ENCODE measurements at places on chromosomes 12 and 14.

- peak; percentile 6 for DNase-seq
Observed at GRCh38 chr14:81625343-81625742, 91.7 kb upstream of the SEL1L start.

GRCh38 chr12:3295646-3296408 lies 195.2 kb upstream of the PRMT8 start:
- no peak for DNase-seq

DNA sequence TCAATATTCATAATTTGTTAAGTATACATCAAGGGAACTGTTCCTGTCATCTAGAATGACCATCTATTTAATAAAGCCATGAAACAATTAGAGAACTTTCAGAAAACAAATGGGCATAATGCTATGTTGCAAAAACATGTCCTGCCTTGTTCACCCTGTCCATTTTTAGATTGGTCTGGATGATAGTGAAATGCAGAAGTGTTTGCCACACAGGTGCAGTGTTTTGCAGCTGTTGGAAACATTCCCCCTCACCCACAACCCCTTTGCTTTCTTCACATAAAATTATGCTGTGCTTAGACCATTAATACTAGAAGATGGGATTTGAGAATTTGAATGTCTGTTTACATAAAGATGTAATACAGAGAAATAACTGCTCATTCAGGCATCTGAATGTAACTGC lies 36.5 kb downstream of the LEMD3 start:
- DNase-seq: no peak

DNA sequence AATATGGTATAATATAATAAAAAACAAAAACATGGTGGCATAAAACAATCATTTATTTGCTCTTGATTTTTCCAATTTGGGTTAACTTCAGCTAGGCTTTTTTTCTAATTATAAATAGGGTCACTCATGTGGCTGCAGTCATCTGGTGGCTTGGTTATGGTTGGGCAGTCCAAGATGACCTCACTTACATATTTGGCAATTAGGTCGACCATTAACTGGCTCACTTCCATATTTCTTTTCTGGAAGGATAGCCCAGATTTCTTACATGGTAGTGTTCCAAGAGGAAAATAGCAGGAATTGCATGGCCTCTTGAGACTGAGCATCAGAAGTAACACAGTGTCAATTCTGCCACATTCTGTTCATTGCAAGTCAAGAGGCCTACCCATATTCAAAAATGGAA lies 153.4 kb downstream of the FUT8 start:
- no peak for DNase-seq

DNA sequence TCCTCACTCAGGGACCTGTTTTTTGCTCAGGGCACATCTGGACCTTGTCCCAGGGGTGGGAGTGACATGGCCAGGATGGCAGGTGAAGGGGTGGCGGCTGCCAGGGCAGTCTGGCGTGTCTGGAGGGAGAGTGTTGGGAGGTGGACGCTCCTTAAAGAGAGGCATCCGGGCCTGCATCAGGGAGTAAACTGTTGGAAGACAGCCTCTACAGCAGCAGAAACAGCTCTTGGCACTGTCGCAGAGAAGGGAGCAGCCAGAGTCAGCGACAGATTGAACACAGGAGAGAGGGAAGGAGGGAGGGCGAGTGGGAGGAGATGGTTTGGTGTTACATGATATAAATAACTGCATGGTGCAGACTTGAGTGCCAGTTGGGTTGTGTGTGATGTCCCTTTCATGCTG lies 52.8 kb downstream of the IGF1 start:
- no peak for DNase-seq

Measured in NCI-H1048 (cell line).